ENCODE measurements at places on chromosomes 5 and 9. TPM values are rescaled to one million over a fixed set of nuclear protein-coding genes. Genes with fewer than 3 reads are reported as not detected.

GRCh38 chr5:140795259-140795641 is 598 bp downstream of the PCDHA2 start:
- H3K27ac ChIP-seq: no peak overlapping the region
- peaks cover 2% of the 10 kb centered on the region for H3K27me3 ChIP-seq
- no peak for DNase-seq
- no peaks in the 10 kb centered on the region for H3K36me3 ChIP-seq

DNA sequence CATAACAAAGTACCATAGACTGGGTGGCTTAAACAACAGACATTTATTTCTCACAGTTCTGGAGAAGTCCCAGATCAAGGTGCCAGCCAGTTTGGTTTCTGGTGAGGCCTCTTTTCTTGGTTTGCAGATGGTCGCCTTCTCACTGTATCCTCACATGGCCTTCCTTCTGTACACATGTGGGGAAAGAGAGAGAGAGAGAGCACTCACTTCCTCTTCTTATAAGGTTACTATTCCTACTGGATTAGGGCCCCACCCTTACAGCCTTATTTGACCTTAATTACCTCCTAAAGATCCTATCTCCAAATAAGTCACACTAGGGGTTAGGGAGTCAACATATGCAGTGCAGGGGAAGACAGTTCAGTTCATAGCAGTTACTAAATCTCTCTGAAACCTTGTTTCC is 205.6 kb upstream of the GDNF start:
- no peaks in the 10 kb centered on the region for H3K4me1 ChIP-seq
- H3K36me3 ChIP-seq: no peaks in the 10 kb centered on the region
- H3K27me3 ChIP-seq: no peaks in the 10 kb centered on the region
- H3K27ac ChIP-seq: no peak overlapping the region

- no peak for DNase-seq
- no peaks in the 10 kb centered on the region for H3K27me3 ChIP-seq
- no peak overlapping the region for H3K4me3 ChIP-seq
These were observed 10.2 kb downstream of the FBXO10 start for GRCh38 chr9:37565661-37566618.

DNA sequence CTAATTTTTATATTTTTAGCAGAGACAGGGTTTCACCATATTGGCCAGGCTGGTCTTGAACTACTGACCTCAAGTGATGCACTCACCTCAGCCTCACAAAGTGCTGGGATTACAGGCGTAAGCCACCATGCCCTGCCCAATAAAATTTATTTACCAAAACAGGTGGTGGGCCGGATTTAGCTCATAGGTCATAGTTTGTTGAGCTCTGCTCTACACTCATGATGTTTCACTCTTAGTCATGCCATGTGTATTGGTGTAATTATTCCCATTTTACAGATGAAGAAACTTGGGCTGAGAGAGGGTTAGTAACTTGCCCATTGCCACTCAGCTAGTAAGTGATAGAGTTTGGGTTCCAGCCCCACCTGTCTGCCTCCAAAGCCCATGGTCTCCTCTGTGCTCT is 93.1 kb upstream of the WWC1 start:
- no peak for DNase-seq
- no peak overlapping the region for H3K27ac ChIP-seq
- H3K27me3 ChIP-seq: no peaks in the 10 kb centered on the region
- H3K36me3 ChIP-seq: no peaks in the 10 kb centered on the region

Gene IFNA13
- total RNA-seq: not detected

Gene LCN10
- 0.34 TPM for total RNA-seq

- H3K4me3 ChIP-seq: no peak overlapping the region
- no peaks in the 10 kb centered on the region for H3K4me1 ChIP-seq
- no peak for DNase-seq
- H3K36me3 ChIP-seq: no peaks in the 10 kb centered on the region
- no peaks in the 10 kb centered on the region for H3K27me3 ChIP-seq
These were observed 50.4 kb downstream of the CERT1 start for GRCh38 chr5:75460942-75461610.

GRCh38 chr9:134420974-134421432 is 94.7 kb downstream of the RXRA start:
- no peaks in the 10 kb centered on the region for H3K36me3 ChIP-seq
- DNase-seq: no peak
- no peak overlapping the region for H3K4me3 ChIP-seq
- H3K27ac ChIP-seq: no peak overlapping the region
- H3K27me3 ChIP-seq: no peaks in the 10 kb centered on the region
- no peaks in the 10 kb centered on the region for H3K4me1 ChIP-seq

All from naive thymus-derived CD4-positive, alpha-beta T cell (primary cell).